ENCODE measurements at places on chromosomes 4 and X. TPM values are rescaled to one million over a fixed set of nuclear protein-coding genes. Genes with fewer than 3 reads are reported as not detected.

YY2 gene
- total RNA-seq: 1.4 TPM

RIBC1 gene
- total RNA-seq: 0.29 TPM

- DNase-seq: no peak
Measured at GRCh38 chr4:110589297-110589696, 33.6 kb downstream of the PITX2 start.

DCX gene
- not detected for total RNA-seq

- no peak for DNase-seq
Measured at GRCh38 chr4:54449999-54450398, 207.8 kb upstream of the KIT start.

DNA sequence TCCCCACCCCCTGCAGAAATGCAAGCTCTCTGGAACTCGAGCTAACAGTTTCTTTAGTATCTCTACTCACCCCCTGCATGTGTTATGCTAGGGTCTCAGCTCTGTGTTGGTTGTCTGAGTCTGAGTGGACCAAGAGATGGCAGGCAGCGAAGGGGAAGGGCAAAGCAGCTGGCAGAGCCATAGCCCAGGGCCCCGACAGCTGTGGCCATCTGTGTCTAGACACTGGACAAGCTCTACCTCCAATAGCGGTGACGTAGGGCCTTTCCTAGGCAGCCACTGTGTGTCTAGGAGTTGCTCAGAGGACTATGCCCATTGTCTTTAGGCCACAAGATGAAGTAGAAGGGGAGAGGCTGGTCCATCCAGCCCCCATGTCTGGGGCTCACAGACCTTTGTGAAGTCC, 79.2 kb downstream of the EFNB1 start:
- DNase-seq: no peak

Data from osteoblast (primary cell).